Activated CD8-positive, alpha-beta memory T cell treated with anti-CD3 and anti-CD28 coated beads for 48 hours (primary cell): ENCODE measurements at places on chromosomes 3 and 15.

GRCh38 chr3:152272771-152273242 lies 4.1 kb downstream of the MBNL1 start:
- no peak for DNase-seq

- DNase-seq: no peak
Measured at GRCh38 chr15:78810362-78811123, 721 bp downstream of the ADAMTS7 start.

GRCh38 chr3:188124184-188124583 lies 29.8 kb upstream of the LPP start:
- DNase-seq: no peak

GRCh38 chr3:16653712-16654111 lies 48.5 kb upstream of the DAZL start:
- no peak for DNase-seq

DNA sequence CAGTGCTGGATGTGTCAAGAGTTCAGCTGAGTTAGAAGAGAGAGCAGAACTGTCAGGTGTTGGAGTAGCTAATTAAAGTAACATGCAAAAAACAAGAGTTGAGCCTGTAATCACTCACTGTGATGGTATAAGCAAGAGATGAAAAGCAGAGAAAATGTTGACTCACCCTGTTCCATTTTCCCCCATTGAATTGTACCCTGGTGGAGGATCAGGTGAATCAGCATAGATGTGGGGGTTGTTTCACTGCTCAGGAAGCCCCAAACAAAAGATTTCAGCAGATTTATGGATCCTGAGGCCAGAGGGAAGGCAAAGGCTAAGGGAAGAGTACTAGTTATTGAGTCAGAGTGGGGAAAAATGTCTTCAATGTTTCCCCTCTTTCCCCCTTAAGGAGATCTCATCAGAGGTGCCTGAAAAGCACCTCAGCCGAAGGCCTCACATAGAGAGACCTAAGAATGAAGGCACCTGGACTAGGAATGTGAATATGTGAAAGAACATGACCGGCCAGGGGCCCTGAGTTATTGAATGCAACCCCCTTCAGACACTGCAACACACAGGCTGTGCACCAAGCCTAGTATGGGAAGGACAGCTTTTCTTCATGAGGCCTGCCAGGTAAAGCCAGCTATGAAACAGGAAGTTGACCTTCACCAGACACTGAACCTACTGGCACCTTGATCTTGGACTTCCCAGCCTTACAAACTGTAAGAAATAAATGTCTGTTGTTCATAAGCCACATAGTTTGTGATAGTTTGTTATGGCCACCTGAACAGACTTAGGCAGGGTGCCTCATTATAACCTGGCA lies 90.1 kb downstream of the TMCO5A start:
- DNase-seq: no peak

DNA sequence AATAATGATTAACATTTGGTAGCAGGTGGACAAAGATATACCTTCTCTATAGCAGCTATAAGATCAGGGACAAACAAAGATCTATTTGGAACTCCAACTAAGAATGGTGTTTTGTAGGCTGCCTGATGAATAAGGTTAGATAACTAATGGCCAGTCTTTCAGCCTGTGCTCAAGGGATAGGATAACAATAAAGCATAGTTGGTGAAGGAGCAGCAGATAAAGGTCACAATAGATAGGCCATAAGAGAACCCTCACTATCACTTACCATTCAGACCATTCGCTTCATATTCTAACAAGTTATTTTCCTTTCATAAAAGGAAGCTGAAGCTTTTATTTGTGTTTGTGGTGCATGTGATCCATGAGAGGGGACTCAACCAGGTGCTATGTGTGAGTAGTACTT lies 19.8 kb downstream of the EPM2AIP1 start:
- no peak for DNase-seq

DNA sequence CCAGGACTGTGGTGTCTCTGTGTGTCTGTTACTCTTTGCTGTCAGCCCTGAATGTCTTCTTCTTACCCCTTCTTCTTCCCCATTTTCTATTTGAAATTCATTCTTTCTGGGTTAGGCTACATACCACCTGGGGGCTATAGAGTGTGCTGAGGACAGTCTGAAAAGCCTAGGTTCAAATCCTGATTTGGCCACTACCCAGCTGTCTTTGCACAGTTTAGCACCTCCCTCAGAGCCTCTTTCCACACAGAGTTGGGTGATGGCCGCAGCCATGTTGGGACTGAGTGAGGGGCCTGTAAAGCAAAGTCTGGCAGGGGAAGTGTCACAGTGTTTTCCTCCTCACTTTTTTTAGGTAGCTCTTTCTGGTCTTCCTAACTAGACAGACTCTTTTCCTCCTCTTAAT lies 113.7 kb downstream of the CHCHD6 start:
- no peak for DNase-seq

DNA sequence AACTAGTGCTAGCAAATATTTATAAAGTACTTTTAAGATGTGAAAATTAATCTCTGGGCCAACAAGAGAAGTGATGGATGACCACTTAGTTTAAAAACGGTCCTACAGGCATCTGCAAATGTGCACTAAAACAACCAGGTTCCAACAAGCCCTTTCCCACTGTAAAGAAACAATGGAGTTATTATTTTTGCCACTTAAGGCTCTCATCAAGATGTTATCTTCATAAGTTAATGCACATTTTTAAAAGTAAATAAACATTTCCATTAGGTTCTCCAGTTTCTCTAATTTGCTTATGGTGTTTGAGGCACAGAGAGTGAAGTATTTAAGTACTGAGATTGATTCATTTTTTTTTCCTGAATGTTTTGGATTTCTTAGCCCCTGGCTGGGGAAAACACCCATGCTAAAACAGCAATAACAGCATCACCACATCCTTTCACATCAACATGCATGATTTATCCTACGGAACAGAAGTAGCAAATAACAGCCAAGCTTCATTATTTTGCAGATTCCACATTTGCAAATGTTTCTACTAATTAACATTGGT lies 20.8 kb downstream of the ABI3BP start:
- no peak for DNase-seq

DNA sequence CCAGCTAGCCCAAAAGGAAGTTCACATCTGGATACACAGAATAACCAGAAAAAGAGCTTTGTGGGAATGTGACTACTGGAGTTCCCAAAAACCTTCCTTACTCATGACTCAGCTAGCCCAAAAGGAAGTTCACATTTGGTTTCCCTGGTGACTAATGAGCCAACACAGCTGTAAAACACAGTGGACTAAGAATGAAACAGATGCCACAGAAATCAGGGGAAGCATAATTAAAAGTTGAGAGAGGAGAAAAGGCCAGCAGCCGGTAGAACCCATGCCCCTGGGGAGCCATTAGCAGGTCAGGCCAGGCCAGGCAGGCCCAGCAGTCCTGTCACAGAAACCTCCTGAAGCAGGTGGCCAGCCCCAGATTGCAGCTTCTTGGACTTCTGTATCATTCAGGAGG lies 130.3 kb downstream of the GHSR start:
- no peak for DNase-seq

GRCh38 chr3:190058521-190059241 lies 62.0 kb downstream of the P3H2 start:
- no peak for DNase-seq

DNA sequence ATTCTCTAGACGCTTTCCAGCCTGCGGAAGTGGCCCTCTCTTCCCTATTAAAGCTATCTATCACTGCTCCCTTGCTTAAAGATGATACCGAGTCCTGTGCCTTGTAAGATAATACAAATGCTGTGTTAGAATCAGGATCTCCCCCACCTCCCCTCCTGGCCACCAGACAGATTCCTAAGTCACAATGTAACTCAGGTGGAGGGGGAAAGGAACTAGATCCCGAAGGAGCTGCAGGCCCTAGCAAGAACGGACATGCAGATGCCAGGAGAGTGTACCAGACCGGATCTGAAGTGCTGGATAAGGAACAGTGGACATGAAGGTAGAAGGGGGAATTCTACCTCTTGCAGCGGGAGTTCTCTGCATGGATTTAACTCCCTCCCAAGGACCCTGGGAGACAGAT lies 230.7 kb upstream of the LYSMD4 start:
- no peak for DNase-seq
